AG10803 (cell line): ENCODE measurements at places on chromosomes 3 and 15.

DNA sequence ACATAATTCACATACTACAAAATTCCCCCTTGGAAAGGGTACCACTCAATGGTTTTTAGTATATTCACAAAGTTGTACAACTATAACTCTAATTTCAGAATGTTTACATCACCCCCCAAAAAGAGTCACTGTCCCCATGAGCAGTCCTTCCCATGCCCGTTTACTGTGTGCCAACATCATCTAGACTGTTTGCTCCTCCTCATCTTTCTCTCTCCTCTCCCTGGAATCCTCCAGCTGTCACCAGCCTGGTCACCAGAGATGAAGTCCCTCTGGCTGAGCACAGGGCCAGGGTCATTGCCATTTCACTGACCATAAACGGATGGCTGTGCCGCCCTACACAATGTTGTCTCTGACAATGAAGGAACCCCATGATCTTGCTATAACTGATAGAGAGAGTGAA, 45.2 kb downstream of the C2CD4B start:
- no peak for DNase-seq

- DNase-seq: no peak
Observed at GRCh38 chr3:160695915-160696327, 19.0 kb downstream of the ARL14 start.

- no peak for DNase-seq
Observed at GRCh38 chr3:141649871-141650270, 88.2 kb upstream of the RNF7 start.

DNA sequence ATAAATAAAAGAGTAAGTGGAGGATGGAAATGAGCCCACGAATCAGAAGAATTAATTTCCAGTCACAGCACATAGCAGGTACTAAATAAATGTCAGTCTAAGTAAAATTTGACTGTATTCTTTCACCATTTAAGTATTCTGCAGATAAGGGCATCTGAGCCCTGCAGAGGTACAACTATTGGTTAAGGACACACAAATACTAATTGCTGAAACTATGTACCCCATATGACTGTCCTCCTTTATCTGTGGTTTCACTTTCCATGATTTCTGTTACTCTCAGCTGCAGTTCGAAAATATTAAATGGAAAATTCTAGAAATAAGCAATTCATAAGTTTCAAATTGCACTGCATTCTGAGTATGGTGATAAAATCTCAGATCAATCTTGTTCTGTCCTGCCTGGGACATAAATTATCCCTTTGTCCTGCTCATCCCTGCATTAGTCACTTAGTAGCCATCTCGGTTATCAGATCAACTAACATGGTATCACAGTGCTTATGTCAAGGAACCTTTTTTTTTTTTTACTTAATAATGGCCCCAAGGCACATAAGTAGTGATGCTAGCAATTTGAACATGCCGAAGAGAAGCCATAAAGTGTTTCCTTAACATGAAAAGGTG, 95.1 kb downstream of the LSAMP start:
- DNase-seq: no peak

DNA sequence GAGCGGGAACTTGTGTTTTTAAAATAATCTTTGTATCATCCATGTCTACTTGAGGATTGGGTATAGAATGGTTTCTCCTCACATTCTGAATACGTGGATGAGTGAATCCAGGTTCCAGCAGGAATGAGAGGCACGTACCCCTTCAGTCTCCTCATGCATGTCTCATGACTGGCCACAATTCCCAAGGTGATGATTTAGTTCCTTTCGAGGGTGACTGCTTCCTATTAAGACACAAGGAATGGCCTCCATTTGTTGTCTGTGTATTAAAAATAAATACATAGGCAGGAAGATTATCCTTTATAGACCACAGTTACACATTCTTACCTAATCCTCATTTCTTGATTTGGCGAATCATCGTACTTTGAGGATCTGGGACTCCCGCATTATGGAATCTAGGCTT, 217.0 kb upstream of the LRIG1 start:
- DNase-seq: no peak

- DNase-seq: no peak
Observed at GRCh38 chr3:177978946-177979345, 557.3 kb upstream of the KCNMB2 start.

- DNase-seq: no peak
Observed at GRCh38 chr3:89186456-89186855, 79.0 kb downstream of the EPHA3 start.

DNA sequence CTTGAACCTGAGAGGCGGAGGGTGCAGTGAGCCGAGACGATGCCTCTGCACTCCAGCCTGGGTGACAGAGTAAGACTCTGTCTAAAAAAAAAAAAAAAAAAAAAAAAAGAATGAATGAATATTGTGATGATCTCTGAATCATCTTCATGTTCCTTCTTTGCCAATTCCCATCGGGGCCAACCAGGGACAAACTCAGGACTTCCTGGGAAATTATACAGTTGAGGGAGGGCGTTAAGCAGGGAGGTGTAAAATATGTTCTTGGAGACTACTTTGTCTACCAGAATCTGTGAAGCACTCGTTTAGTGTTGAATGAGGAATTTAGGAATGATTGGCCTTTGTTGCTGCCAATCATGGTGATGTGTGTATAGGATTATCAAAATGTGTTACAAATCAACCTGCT, 210.6 kb downstream of the PTPRG start:
- no peak for DNase-seq

DNA sequence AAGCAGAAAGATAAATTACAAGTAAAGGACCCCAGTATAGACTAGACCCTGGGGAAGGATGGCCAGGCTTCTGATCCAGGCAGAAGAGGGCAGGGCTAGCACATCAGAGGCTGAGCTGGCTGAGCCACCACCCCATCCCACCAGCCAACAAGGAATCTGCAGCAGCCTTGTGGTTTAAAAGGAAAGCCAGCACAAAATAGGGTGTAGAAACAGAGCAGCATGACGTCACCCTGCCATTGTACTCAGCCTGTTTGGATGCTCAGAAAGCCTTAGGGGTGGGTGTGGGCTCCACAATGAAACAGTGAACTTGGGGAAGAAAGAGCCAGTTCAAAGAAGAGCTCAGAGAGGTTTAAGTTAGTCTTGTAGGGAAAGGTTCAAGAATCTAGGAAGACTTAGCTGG, 28.2 kb downstream of the DUOX1 start:
- peak; percentile 85 for DNase-seq

GRCh38 chr3:159947220-159947619, 41.4 kb upstream of the IL12A start:
- peak; percentile 96 for DNase-seq

- DNase-seq: peak; percentile 13
Observed at GRCh38 chr3:69385723-69386555, at the start of gene FRMD4B. FRMD4B (minus strand) TSS chr3:69386088; CDS start chr3:69385989, 99 bp downstream.

DNA sequence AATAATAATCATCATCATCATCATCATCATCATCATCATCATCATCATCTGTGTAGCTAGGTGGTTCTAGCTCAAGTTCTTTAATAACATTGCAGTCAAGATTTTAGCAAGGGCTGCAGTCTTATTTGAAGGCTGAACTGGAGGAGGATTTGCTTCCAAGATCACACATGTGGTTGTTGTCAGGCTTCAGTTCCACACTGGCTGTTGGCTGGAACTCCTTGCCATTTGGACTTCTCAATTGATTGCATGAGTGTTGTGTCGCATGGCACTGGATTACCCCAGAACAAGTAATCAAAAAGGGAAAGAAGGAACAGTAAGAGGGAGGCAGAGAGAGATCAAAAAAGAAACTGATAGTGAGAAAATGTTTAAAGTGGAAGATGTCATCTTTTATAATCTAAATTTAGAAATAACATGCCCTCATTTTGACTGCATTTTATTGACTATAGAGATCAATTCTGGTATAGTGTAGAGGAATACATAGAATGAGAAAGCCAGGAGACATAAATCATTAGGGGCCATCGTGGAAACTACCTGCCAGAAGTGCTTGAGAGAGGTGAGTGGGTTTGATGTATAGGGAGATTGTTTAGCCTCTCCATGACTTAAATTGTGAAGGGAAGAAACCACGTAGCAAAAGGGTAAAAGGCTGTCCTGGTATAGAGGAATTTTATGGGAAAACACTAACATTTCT, 346.6 kb upstream of the RBMS3 start:
- DNase-seq: no peak

GRCh38 chr3:110378481-110378880, 693.1 kb upstream of the NECTIN3 start:
- peak; percentile 24 for DNase-seq

GRCh38 chr3:53129344-53129743, 891 bp downstream of the RFT1 start:
- no peak for DNase-seq

DNA sequence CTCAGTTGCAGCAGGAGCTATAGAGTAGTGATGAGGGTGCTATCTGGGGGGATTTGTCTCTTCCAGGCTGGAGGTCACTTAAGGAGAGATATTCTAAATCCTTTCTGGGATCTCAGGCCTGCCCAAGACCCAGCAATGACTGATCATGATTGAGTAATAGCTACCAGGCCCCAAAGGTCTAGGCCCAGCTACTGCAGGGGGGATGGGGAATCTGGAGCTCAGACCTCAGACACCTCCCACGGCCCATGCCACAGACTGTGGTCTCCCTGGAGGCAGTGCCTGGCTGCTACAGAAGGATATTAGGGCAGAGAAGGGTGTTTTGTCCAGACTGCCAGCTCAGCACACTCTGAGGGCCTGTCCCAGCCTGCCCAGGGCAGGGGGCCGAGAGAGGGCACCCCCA, 6.9 kb downstream of the SLC38A3 start:
- peak; percentile 55 for DNase-seq

- no peak for DNase-seq
Observed at GRCh38 chr3:190591080-190591479, 77.2 kb downstream of the IL1RAP start.

- DNase-seq: no peak
Observed at GRCh38 chr3:134934933-134935332, 139.9 kb downstream of the EPHB1 start.

GRCh38 chr3:149941186-149941585, 29.5 kb downstream of the PFN2 start:
- DNase-seq: no peak

GRCh38 chr3:70183781-70184504, 128.5 kb downstream of the MDFIC2 start:
- no peak for DNase-seq

DNA sequence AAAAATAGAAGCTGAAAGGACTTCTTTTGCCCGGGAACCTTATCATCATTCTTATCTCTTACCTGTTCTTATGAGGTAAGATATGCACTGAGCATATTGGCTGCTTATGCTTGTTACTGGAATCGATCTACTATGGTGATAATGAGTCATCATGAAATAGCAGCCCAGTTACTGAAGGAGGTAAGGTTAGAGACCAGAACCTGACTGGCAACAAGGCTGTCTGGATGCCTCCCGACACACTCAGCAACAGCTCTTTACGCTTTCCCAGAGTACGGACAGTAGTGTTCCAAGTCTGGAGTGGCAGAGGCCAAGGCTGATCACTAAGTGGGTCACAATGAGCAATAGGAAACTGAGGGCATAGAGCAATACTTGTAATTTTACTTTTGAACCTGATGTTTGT, 314.1 kb downstream of the NLGN1 start:
- DNase-seq: no peak

DNA sequence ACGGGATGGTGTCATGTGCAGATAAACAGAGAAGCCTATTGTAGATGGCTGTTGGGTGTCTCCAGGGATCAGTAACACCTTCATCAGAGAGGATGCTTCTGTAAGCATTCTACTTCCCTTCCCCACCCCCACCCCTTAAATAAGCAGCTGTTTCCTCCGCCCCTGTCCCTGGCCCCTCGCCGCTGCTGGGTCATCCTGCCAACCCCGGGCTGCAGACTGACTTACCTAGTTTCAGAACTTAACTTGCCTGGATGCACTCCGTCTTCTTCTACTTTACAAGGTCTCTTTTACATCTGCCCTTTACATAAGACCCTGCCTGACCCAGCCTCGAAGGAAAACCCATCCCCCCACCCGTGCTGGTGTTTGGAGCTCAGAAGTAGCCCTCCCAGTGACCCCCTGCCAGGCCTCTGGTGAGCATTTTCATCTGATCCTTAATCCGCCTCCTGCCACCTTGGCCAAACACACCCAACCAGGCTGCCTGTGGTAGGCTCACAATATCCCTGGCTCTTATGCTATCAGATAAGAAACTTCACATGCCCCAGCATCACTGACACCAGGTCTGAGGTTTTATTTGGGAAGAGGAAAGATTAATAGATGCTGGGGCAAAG, 103.0 kb upstream of the HES1 start:
- no peak for DNase-seq

GRCh38 chr15:29770796-29771195, 51.5 kb downstream of the TJP1 start:
- DNase-seq: no peak

DNA sequence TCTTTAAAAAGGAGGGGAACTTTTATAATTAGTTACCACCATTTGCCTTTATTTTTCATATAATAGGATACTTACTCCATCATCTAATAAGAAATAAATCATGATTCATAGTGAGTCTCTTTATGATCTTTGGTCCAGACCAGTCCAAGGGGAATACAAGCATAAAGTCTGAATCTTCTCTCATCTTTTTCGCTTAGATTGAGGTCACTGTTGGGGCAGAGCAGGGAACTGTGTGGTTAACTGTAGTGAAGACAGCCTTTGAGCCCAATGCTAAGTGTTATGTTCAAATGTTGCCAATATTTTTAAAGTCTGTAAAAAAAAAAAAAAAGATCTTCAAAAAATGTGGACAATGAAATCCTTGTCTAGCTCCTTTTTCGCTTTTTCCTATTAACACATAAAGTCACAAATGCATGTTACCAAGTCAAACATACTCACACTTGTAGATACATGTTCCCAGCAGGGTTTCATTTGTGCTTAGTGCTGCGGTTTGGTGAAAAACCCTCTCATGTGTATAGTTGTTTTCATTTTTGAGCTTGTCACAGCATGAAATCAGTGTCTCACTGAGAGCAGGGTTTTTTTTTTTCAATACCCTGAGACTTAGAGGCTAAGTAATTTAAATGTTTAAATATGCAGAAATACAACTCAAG, 72.1 kb downstream of the EPHA3 start:
- DNase-seq: peak; percentile 2

DNA sequence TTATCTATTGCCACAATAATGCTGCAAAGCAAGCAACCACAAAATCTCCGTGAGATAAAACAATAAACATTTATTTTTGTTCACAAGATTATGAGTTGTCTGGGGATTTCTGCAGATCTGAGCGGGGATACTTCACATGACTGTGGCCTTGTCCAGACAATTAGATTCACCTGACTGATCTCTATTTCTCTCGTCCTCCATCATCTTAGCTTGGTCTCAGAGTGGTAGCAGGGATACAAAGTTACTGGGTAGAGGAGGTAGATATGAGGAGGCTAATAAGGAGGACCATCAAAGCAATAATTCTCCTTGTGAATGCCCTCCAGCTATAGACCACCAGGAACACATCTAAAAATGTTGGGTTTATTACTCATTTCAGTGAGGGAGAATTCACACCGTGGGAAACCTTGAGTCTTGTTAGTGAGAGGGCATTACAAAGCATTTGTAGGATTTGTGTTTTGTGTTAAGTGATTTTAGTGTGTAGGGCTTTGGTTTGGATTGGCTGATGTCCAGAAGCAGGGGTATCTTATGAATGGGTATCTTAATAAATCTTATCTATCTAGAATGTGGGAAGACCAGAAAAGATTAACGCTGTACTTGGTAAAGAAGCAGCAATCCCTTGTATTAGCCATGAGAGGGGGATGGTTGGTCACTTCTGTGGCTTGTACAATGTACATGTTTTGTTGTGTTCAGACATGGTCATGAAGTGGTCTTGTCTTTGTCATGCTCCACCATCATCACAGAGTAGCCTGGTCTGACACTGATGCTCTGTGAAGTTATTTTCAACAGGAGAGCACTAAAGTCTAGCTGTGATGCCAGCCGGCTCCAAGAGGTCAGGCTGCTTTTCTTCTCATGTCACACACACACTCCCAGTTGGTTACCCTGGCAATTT, 287.6 kb upstream of the STT3B start:
- no peak for DNase-seq
